Kidney capillary endothelial cell (primary cell): ENCODE measurements at places on chromosomes 2 and 18.

GRCh38 chr2:34549710-34550345 is 950.7 kb upstream of the FAM98A start:
- no peak for DNase-seq

GRCh38 chr18:12159446-12159845 is 65.8 kb downstream of the ANKRD62 start:
- DNase-seq = no peak

DNA sequence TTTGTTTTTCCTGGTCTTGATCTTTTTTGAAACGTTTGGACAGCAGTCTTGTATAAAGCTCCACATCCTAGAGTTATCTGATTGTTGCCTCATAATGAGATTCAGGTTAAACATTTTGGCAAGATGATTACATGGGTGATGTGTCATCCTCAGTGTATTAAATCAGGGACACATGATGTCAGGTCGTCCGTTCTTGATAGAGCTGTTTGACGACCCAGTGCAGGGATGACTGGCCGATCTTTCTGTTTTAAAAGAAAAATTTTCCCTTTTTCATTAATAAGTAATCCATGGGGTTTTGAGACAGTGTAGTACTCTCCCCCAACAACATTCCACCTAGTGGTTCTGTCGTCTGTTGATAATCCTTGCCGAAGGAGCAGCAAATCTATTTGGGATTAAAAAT is 44.5 kb upstream of the SERPINB2 start:
- no peak for DNase-seq

DNA sequence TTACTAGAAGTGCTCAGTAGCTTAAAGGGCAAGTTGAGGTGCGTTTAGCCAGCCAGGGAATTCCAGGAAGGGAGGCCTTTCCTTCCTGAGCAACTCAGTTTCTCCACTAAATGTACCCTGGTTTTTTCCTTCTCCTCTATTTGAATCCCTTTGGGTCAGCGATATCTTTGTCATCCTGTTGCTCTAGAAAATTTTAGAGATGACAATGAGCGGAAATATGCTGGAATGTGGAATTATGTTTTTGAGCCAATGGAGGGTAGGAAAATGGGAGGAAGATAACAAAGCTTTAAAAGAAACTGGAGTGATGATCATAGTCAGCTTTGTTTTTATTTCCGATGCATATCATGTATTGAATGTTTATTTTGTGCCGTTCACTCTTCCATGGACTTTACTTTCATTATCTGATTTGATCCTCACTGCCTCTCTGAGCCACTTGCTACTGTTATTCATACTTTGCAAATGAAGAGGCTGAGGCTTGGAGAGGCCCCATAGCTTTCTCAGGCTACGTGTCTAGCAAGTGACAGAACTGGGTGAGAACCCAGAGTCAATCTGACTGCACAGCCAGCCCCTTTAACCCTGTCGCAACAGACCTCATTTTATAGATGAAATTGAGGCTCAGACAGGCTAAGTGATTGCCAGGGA is 67.3 kb downstream of the NTSR2 start:
- DNase-seq = peak; percentile 21

- no peak for DNase-seq
Observed at GRCh38 chr18:3118195-3119010, 101.4 kb downstream of the MYOM1 start.

GRCh38 chr2:159661286-159661685 is 44.9 kb upstream of the BAZ2B start:
- DNase-seq = no peak

DNA sequence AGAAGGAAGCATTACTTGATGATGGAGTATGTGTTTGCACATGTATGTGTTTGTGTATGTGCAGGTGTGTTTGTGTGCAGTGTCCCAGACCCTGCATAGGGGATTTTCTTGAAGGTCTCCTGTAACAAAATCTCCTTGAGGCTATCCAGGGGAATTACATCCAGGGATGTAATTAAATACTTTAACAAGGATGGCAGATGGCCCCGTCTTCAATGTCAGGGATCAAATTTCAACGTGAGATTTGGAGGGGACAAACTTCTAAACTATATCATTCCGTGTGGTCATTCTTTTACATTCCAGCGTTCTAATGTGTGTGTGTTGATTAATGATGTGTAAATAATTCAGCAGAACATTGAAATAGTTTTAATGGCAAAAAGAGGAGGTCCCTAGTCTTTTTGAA is 3.3 kb downstream of the UGT1A9 start:
- no peak for DNase-seq

GRCh38 chr2:208609166-208609804 is 202.7 kb downstream of the PTH2R start:
- no peak for DNase-seq

GRCh38 chr2:136373841-136374240 is 255.9 kb upstream of the CXCR4 start:
- DNase-seq = no peak

GRCh38 chr2:234979204-234980167 is 27.7 kb downstream of the SH3BP4 start:
- DNase-seq = no peak

GRCh38 chr2:135097532-135098231 is 45.6 kb downstream of the RAB3GAP1 start:
- no peak for DNase-seq

DNA sequence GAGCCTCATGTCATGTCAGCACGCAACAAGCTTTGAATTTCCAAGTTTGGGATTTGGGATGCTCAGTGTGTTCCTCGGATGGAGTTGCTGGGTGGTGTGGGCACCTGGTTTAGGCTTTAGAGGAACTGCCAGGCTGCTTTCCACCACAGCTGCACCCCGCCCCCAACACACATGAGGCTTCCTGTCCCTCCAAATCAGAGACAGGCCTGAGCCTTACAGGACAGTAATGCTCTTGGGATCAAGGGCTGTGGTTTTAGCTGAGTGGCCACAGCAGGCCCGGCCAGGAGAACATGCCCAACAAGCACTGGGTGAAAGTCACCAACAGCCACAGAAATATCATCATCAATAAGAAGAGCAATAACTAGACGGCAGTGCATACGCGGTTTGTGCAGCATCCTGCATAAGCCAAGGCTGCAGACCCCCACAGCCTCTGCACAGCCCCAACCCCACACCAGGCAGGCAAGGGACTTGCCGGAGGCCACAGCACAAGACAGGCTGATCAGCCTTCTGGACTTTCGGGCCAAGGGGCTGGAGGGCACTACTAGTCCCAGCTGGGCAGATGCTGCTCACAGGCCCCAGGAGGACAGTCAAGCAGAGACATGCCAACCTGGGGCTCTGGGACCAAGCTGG is 29.7 kb upstream of the GPC1 start:
- DNase-seq = no peak

GRCh38 chr2:135647836-135648579 is 93.6 kb upstream of the UBXN4 start:
- DNase-seq = no peak

GRCh38 chr2:241496003-241496707 is 12.2 kb downstream of the STK25 start:
- no peak for DNase-seq

DNA sequence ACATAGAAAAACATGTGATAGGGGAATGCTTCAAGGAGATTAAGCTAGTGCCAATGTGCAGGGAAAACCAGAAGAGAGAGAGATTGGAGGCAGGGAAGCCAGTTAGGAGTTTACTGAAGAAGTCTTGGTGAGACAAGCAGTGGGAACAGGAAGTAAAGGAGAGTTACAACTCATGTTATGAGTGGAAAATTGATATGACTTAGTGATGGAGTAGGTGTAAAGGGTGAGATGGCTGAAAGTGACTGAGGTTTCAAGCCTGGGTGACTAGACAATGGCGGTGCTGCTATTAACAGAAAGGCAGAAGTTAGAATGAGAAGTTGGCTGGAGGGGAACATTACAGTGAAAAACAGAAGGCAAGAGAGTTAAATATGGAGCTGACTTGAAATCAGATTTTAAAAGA is 16.5 kb downstream of the DOK1 start:
- DNase-seq = no peak

GRCh38 chr18:65753520-65753919 is 2.7 kb downstream of the CDH7 start:
- peak; percentile 43 for DNase-seq

DNA sequence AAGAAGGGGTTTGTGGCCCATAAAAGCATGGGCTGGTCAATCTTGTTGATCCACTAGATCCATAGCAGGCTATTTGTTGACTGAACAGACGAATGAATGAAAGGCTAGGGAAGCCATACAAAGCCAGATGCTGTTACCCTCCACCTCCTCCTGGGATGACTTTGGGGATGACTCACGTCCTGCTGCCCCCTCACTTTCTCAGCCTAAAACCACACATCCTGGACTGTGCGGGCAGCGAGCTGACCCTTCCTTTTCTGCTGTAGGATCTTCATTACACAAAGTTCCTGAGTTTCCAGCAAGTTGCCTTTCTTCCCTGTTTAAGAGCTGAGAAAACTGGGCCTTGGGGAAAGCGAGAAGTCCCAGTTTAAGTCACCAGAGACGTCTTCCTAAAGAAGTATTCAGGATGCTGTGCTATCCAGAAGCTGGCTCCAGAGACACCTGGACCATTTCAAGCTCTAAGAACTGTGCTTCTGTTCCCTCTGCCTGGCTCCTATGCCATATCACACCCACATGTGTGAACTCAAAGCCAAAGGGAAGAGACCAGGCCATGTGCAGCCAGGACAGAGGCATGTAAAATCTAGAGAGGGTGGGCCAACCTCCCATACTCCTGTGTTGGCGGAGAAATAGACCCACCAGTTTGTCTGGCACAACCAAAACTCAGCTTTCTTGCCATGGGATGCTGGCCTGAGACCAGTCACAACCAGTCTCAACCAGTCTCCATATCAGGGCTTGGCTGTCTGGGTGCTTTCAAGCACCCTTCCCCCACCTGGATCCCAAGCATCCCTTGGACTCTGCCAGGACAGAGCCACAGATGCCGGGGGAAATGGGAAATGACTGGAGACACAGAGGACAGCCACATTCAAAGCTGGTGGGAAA is 4.7 kb upstream of the SLC20A1 start:
- peak; percentile 74 for DNase-seq

GRCh38 chr2:23533338-23533695 is 148.3 kb downstream of the KLHL29 start:
- DNase-seq = no peak

GRCh38 chr2:52210161-52210560 is 1178.2 kb upstream of the NRXN1 start:
- no peak for DNase-seq

GRCh38 chr2:51855683-51856082 is 823.8 kb upstream of the NRXN1 start:
- DNase-seq = no peak

DNA sequence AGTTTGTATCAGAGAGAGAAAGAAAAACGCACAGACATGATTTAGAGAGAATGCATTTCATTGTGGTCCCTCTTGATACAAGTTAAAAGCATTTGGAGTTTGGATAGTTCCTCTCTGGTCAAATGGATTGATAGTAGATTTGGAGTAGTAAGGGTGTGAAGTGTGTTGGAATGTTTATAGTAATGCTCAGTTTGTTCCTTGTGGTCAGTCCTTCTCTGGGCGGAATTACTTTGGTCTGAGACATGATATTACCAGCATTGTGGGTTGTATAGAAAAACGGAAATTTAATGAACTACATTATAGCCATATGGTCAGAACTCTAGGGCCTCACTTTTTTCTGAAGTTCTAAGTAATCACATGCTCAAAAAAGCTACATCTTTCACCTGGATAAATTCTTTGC is 178.9 kb downstream of the AGAP1 start:
- DNase-seq = no peak

DNA sequence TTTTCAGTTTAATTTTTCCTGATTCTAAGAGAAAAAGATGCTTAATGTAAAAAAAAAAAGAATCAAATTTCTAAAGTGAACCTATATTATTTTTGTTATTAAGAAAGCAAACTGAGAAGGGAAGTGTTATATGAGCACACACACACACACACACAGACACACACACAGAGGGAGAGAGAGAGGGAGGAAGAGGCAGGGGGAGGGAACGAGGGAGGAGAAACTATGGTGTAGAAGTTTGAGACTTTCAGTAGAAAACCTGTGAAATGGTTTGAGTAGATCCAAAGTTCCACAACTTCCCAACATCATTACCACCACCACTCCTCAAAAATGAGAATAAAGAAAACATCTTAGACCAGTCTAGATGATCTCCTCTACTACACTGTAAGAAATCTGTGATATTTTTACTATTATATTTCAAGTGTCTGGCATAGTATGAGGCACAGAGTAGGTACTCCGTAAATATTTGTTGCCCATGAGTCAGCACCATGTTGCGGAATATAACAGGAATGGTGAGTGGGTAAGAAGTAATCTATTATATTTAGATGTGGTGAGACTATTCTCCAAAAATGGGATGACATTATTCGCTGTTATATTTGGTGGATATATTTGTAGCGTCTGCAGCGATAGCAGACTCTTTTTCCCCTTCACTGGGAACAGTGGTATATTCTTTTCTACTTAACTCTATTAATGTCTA is 149.4 kb upstream of the DNMT3A start:
- no peak for DNase-seq

- DNase-seq = no peak
Observed at GRCh38 chr18:58520969-58521368, 107.9 kb downstream of the ALPK2 start.

DNA sequence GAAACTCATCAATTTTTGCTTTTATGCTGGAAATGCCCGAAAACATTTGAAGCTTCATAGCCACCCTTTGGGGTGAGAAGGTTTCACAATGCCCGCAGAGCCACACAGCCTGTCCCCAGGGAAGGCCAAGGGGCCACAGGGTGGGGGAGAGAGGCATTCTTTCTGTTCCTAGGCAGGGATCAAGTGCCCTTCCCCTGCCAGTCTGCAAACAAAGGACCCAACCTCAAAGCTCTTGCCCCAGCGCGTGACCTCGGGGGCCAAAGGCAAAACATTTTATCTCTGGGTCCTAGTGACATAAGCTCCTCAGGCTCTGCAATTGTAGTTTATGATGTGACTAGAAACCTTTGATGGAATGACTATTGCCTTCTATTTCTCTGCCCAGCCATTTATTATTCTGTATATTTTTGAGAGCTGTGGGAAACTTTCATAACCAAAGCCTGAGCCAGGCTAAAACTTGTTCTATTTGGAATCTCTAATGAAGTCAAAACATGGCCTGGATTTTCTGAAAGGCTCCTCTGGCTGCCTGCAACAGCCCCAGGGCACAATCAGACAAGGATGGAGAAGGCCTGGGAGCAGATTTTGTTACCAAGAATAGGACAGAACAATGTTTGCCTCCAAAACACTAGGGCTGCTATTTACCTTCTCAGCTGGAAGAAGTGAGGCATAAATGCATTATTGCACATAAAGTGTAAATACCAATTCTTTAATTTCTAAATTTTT is 137.2 kb upstream of the KCTD1 start:
- no peak for DNase-seq

- DNase-seq = no peak
Observed at GRCh38 chr18:79540161-79540903, 139.3 kb upstream of the CTDP1 start.

GRCh38 chr18:28063271-28063761 is 113.6 kb downstream of the CDH2 start:
- no peak for DNase-seq
